ENCODE measurements at places on chromosomes 16 and 17.

DNA sequence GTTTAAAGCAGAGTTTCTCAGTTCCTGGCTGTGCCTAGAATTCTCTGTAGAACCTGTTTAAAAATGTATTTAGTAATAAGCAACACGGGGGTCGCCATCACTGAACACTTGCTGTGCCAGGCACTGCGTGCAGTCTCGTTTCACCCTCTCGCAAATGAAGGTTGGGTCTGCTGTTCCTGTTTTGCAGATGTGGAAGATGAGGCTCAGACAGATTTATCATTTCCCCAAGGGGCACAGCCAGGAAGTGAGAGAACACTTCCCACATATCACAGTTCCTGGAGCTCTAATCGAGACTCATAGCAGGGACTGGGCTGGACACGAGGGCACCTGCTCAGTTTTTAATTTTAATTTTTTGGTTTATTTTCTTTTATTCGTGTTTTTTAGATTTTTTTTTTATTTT, 122.7 kb downstream of the ABCC6 start:
- no peak for DNase-seq

DNA sequence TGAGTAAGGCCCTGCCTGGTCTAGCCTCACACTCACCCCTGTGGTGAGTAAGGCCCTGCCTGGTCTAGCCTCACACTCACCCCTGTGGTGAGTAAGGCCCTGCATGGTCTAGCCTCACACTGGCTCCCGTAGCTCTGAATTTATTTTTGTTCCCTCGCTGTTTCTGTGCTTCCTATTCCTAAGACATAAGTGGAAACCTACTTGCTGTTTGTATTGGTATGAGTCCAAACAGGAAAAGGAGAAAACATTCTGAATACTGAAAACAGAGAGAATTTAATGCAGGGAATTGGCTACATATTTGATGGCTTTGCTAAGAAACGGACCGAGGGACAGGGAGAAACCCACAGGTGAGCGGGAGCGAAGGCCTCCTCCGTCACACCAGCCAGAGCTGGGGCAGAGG, 267.8 kb downstream of the FOXL1 start:
- DNase-seq, result no peak

GRCh38 chr16:85878407-85878806, 20.6 kb upstream of the IRF8 start:
- DNase-seq, result no peak

DNA sequence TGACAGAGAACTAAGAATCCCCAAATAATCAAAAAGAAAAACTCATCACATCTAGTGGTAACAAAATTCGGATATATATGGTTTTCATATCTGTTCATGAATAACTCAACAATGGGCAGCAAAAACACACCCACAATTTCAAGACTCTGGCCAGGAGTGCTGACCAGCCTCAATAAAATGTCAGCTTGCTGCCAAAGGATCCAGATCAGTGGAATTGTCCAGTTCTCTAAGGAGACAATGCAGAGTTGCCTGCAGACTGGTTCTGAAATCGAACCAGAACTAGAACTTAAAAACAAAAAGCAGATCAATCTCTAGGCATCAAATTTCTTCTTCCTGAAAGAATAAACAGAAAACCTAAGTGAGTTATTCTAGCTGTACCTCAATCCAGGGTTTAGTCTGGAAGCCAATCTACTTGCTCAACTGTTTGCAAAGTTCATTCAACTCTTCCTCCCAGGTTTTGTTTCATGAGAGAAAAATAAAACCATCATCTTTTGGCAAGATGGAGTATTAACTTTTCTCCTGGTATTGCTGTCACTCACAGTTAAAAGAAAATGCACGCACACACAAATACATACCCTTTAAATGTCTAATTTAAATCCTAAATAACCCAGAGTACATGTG, 61.0 kb downstream of the CFDP1 start:
- no peak for DNase-seq

DNA sequence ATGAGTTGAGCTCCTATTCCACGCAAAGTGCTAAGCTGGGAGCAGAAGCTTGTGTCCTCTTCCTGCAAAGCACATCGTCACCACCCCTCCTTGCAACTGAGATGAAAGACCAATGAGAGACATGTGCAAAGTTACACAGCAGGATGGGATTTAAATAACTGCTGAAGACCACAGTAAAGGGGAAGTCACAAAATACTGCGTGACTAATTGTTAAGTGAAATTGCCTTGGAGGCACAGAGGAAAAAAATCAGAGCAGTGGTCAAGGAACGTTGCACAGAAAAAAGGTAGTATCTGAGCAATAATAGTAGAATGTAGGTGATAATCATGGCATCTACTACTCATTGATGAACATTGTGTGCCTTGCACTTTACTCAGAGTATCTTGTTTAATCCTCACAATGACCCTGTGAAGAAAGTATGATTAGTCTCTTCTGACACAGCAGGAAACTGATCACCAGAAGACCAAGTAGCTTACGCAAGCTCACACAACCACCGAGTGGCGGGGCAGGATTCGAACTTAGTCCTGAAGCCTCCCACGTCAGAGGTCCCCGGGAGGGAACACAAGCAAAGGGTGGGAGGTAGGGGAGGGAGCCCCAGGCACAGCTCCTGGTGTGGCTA, 15.4 kb upstream of the MYO18A start:
- no peak for DNase-seq

DNA sequence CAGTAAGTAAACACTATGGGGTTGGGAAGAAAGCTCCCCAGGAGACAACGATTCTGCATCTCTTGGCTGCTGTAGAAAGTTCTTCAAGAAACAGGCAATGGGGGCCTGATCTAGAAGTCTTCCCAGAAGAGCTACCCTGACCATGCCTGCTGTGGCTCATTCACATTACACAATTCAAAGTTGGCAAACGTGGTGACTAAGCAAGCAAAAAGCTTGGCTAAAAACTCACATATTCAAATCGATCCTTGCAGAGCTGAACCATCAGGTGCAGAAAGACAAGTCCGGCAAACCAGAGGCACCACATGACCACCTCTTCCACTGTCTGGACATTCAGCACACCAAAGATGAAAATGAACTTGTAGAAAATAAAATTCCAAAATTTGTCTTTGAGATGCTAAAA, 16.1 kb downstream of the AMFR start:
- DNase-seq, result no peak

DNA sequence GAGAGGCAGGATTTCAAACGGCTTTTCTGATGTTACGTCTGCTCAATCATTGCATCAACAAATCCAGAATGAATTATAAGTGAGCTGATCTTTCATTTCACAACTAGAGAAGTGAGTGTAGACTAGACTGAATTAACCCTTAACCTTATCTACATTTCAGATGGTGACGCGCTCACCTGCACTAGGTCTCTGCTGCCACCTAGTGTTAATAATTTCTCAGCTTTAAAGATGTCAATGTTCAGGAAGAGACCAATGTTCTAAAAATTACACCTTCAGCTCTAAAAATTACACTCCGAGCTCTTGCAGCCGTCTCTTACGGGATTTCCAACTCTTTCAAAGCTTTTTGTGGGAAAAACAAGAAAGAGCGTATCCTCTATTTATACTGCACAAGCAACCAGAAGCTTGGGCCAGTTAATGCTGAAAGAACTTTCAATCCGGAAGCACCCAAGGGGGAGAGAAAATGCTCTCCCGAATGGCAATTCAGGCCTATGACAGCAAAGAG, 88.2 kb upstream of the FA2H start:
- DNase-seq, result no peak

DNA sequence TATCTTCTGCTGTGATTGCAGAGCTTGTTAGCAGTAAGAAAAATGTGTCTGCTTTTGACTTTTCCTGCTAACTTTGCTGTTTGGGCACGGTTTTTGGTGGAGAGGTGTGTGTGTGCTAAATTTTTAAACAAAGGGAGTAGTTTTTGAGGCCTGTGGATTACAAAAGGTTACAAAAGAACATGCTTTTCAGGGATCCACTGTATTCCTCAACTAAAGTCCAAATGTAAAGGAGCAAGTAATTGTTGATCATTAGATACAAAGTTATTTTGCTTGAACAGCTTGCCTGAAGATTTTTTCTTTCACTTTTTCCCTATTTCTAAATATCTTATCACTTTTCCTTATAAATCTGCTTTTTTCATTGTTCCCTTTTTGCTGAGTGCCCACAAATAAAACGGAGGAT, 2.0 kb downstream of the KPNB1 start:
- DNase-seq, result no peak

DNA sequence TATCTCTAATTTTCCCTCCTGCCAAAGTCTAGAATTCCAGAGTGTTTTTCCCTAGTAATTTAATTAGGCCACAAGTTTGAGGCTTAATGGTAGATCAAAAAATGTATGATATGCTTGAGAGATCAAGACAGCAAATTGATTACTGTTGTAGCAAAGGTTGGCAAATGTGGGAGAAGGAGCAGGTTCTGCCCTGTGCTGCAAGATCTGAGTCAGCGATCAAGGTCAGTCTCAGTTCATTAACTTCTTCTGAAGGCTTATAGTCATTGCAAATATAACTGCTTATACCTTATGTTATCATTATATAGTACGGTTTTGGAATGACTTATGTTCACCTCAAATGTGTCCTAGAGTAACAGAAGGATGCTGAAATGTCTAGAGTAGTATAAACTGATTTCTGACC, 231.1 kb upstream of the TBX2 start:
- DNase-seq, result no peak

- DNase-seq, result peak; percentile 9
Measured at GRCh38 chr17:48646183-48647102, 20.3 kb upstream of the HOXB9 start.

- DNase-seq, result no peak
Measured at GRCh38 chr17:82334204-82334621, 647 bp upstream of the SECTM1 start.

DNA sequence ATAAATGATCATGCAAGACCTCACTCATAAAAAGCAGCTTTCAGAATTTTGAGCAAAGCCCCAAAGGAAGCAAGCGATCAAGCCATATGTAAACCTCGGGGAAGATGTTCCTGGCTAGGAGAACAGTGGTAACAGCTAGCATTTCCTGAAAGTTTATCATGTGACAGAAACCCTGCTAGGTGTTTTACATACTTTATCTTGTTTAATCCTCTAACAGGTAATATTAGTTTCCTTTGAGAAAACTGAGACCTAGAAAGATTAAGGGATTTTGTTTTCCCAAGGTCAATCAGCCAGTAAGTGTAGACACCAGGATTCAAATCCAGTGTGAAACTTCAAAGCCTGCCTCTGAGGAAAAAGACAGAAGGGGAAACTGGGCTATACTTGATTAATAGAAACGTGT, 362.4 kb upstream of the MAF start:
- no peak for DNase-seq

DNA sequence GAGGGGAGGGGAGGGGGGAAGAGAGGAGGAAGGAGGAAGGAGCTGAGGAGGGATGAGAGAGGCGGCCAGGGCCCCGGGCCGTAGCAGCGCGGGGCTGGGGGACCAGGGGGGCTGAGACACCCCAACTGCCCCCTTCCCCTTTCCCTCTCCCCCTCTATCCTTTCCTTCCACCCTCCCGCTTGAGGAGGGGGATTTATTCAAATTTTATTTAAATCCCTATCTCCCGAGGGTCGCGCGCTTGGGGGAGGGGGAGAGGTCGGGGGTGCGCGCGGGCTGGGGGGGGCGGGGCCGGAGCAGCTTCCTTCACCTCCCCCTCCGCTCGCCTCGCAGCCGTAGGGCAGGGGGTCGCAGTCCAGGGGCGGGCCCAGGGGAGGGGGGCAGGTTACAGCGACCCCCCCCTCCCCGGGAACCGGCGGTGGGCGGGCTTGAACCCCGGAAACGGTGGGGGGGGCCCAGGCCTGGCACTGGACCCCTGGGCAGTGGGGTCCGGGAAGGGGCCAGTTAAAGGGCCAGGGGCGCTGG, at the start of gene FBXL19:
TSS of gene FBXL19 (plus strand) at position 19 of the 522 bp plus-strand sequence. CDS start 2,183 bp downstream, outside the sequence.
- DNase-seq, result no peak

GRCh38 chr16:67719778-67720144, 645 bp upstream of the GFOD2 start:
- DNase-seq, result no peak

- no peak for DNase-seq
Measured at GRCh38 chr16:69564845-69565670, 708 bp upstream of the NFAT5 start.

- DNase-seq, result no peak
Measured at GRCh38 chr17:52124993-52125392, 33.5 kb downstream of the CA10 start.

GRCh38 chr16:78075800-78076199, 23.7 kb upstream of the WWOX start:
- no peak for DNase-seq

- DNase-seq, result no peak
Measured at GRCh38 chr16:56872863-56873391, 7.9 kb downstream of the SLC12A3 start.

GRCh38 chr17:70642059-70642458, 472.7 kb downstream of the KCNJ2 start:
- no peak for DNase-seq

GRCh38 chr17:65185668-65186382, 48.7 kb downstream of the RGS9 start:
- DNase-seq, result no peak

DNA sequence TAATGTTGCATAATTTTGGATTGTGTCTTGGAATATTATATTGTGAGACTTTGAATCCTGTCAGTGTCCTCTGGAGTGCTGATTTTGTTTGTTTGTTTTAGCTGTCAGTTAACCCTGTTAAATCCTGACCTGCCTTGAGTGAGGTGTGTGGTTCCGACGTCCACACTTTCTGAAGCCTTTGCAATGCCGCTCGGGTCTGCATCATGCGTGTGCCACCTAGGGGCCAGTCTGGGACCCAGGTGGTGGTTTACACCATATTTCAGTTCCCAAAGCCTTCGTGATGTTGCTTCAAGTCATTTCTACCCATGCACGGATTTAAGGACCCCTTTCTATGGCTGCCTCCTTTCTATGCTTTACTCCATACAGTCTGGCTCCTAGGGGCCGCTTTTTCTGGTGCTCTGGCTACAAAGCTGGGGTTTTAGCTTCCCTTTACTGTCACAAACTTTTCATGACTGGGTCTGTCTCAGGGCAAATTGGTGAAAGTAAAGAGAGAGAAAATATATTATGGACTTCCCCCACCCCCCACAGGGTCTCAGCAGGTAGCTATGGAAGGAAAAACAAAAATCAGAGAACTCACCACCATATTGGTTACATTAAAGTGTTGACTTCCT, 11.4 kb upstream of the OR4D1 start:
- no peak for DNase-seq

DNA sequence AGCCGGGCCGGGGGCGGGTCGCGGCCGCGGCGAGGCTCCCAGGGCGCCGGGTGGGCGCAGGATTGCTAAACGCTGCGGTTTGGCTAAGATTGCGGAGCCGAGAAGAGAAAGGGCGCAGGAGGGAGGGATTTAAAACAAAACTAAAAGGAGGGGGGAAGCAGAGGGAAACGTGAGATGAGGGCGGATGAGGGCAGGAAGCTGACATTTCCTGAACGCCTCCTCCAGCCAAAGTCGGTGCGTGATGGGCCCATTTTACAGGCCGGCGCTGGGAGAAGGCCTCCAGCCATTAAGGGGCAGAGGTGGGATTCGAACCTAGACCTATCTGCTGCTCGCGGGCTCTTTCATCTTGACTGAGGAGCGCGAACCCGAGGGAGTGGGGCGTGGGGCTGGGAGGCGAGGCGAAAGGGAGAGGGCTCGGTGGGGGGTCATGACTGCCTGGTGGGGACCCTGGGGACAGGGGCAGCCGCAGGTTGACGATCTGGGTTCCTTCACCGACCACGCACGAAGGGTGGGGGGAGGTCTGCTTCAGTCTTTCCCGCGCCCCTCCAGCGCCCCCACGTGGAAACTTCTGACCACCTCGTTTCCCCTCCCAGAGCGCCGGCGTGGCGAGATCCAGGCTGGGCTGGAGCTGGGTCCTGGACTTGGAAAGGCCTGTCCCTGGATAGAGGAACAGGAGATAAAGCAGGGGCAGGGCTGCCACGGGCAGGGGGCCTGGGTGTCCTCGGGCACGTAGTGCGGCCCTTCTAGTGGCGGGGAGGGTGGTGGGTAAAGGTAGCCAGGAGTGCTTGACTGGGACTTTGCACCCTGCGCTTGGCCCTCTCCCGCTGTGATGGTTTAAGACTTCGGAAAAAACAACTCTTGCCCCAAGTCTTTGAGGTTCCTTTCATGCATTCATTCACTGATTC, 3.8 kb upstream of the TAC4 start:
- peak; percentile 40 for DNase-seq

All from stimulated activated CD8-positive, alpha-beta memory T cell treated with anti-CD3 and anti-CD28 coated beads, Interleukin-4, amount 100 ng/mL, for 24 hours (primary cell).